HFFc6 (cell line): ENCODE measurements at places on chromosomes 12 and 14. TPM values are rescaled to one million over a fixed set of nuclear protein-coding genes. Genes with fewer than 3 reads are reported as not detected.

DNA sequence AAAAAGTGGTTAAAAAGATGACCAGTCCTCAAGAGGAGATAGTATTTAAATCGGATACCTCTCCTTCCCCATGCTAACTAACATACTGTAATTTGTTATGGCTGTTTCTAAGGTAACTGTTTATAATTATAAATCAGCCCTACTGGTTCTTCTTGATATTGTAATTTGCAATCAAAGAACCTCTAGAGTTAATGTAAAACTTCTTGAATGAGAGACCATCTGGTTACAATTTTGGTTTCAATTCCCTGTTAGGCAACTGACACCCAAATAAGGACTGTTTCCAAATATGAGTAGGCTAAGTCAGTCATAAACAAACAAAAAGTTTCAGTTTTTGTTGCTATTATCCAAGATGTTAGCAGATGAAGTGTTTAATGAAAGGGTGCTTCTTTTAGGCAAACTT, 120.2 kb upstream of the DNM1L start:
- H3K4me3 ChIP-seq, result peak overlapping the region; percentile 56
- peaks cover 32% of the 10 kb centered on the region for H3K4me1 ChIP-seq
- H3K36me3 ChIP-seq, result peaks cover under 1% of the 10 kb centered on the region
- peak overlapping the region; percentile 71 for H3K27ac ChIP-seq
- DNase-seq, result peak; percentile 63

GRCh38 chr14:49615776-49616175, 4.7 kb downstream of the RPL36AL start:
- H3K27ac ChIP-seq, result peak overlapping the region; percentile 77
- no peak overlapping the region for H3K4me3 ChIP-seq
- H3K27me3 ChIP-seq, result peaks cover 8% of the 10 kb centered on the region
- H3K36me3 ChIP-seq, result peaks cover 36% of the 10 kb centered on the region
- peaks cover 40% of the 10 kb centered on the region for H3K4me1 ChIP-seq

ADGRD1 gene
- not detected in 3 replicates for total RNA-seq

RHEBL1 gene
- 0.71 to 0.95 TPM (median 0.76 TPM) in 3 replicates for total RNA-seq

LMO3 gene
- total RNA-seq, result 0.34 and 0.46 TPM in 2 replicates

GRCh38 chr12:92143686-92144630, 1.7 kb downstream of the BTG1 start:
- H3K36me3 ChIP-seq, result peaks cover 45% of the 10 kb centered on the region
- H3K27ac ChIP-seq, result peak overlapping the region; percentile 97
- peaks cover 10% of the 10 kb centered on the region for H3K27me3 ChIP-seq
- H3K4me3 ChIP-seq, result peak overlapping the region; percentile 99
- DNase-seq, result peak; percentile 98
- H3K4me1 ChIP-seq, result peaks cover 56% of the 10 kb centered on the region

PROX2 gene
- total RNA-seq, result not detected in 3 replicates

- peaks cover 12% of the 10 kb centered on the region for H3K27me3 ChIP-seq
- H3K27ac ChIP-seq, result peak overlapping the region; percentile 94
- H3K36me3 ChIP-seq, result no peaks in the 10 kb centered on the region; the same call in 1 of the 2 replicates
- peaks cover 46% of the 10 kb centered on the region for H3K4me1 ChIP-seq
These were observed 4.1 kb downstream of the OR10AD1 start for GRCh38 chr12:48198985-48199384.

PIANP gene
- 3.2 and 6.4 TPM in 2 replicates for total RNA-seq

- peaks cover 7% of the 10 kb centered on the region; the same call in 1 of the 2 replicates for H3K36me3 ChIP-seq
- H3K4me3 ChIP-seq, result no peak overlapping the region
- no peak for DNase-seq
- peaks cover 2% of the 10 kb centered on the region; the same call in 1 of the 2 replicates for H3K27me3 ChIP-seq
- peak overlapping the region; percentile 11 for H3K27ac ChIP-seq
These were observed 129.8 kb upstream of the CPM start for GRCh38 chr12:69062621-69063237.

DNA sequence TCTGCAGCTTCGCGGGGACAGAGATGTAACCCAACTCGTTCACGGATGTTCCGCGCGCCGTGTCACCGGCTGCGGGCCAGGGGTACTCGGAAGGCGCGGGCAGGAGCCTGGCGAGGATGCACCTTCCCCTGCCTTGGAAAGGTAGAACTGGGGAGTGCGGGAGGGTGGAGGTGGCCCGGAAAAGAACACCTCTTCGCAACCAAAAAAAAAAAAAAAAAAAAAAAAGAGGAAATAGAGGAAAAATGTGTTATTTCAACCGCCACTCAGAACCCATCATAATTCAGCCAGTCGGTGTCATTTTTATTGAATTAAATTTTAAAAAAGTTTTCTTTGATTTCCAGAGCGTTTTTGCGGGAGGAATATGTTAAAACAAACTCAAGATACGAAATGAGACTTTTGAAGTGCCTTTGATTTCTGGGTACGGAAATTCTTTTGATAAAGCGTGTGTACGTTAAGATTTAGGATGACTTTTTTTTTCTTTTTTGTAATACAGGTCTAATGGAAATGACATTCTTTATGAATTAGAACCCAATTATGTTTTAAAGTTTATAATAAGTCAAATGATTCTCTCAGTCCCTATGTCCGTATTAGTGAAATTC, 8.9 kb downstream of the CDKN1B start:
- peaks cover 52% of the 10 kb centered on the region for H3K4me1 ChIP-seq
- peak overlapping the region; percentile 91 for H3K4me3 ChIP-seq

DNA sequence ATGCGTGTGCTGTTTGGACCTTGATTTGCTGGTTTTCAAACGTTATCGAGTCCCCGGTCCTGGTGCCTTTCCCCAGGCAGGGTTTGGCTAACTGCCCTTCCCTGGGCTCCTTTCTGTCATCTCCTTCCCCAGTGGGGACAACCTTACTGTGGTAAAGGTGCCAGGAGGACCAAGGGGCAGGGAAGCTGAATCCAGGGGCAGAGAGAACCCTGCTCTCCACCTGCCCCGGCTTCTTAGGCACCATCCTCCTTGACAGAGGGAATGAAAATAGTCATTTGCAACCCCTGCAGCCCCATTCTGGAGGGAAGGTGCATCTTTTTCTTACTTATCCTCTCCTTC, 5.0 kb downstream of the CEBPE start:
- H3K27ac ChIP-seq, result peak overlapping the region; percentile 99
- peaks cover 36% of the 10 kb centered on the region for H3K4me1 ChIP-seq
- H3K36me3 ChIP-seq, result no peaks in the 10 kb centered on the region
- peak overlapping the region; percentile 86; the same call in 1 of the 2 replicates for H3K4me3 ChIP-seq
- peaks cover 2% of the 10 kb centered on the region; the same call in 1 of the 2 replicates for H3K27me3 ChIP-seq

TTLL5 gene
- 22.5 to 26.6 TPM (median 23.5 TPM) in 3 replicates for total RNA-seq

MMP19 gene
- 15.2 to 21.9 TPM (median 15.8 TPM) in 3 replicates for total RNA-seq

KLRG1 gene
- 0.26 to 0.35 TPM in 2 of 3 replicates, not detected in the other for total RNA-seq

HOXC6 gene
- total RNA-seq, result 0.18 to 1.4 TPM (median 1.2 TPM) in 3 replicates

- DNase-seq, result no peak
- H3K4me1 ChIP-seq, result no peaks in the 10 kb centered on the region
- no peaks in the 10 kb centered on the region for H3K27me3 ChIP-seq
- H3K27ac ChIP-seq, result no peak overlapping the region
- H3K36me3 ChIP-seq, result 0 out of 2 replicates have a peak, but pooled peaks cover 4% of the 10 kb centered on the region
These were observed 436.7 kb upstream of the FBXO33 start for GRCh38 chr14:39868949-39869348.

DNA sequence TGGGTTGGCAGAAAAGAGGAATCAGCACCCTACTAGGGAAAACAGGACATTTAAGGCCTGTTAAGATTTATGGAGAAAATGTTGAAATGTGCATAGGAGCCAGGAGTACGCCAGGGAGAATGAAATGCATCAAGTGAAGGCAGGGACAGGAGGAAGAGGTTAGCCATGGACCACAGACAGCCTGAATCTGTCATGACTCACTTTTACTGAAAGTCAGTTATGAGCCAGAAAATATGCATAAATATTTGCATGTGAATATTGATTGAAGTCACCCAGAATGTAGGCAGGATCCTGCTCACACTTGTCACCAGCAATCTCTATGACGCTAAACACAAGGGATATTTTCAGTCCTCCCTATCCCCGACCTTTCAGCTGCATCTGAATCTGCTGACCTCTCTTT, 25.1 kb upstream of the CDK17 start:
- H3K36me3 ChIP-seq, result peaks cover 31% of the 10 kb centered on the region
- peak overlapping the region; percentile 57 for H3K4me3 ChIP-seq
- H3K27ac ChIP-seq, result peak overlapping the region; percentile 100
- H3K4me1 ChIP-seq, result peaks cover 79% of the 10 kb centered on the region
- H3K27me3 ChIP-seq, result peaks cover 2% of the 10 kb centered on the region; the same call in 1 of the 2 replicates

MYO1H gene
- total RNA-seq, result not detected in 3 replicates

SERPINA1 gene
- total RNA-seq, result 0.17 TPM in 1 of 2 replicates, not detected in the other

DNA sequence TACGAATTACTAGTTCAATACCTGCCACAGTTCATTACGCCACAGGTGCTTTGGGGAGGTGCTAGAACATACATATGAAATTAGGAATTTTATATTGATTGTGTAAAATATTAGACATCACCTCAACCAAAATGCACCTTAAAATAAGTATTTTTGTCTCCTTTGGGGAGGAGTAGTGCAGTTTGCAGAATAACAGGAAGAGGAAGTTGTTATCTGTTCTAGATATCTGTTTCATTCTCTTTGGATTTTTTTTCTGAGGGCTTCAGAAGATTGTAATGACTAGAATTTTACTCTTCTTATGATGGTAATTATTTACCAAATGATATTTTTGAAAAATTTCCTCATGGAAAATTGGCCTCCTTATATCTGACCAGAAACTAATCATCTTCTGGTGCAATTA, 9.9 kb upstream of the GYS2 start:
- no peaks in the 10 kb centered on the region; the same call in 1 of the 2 replicates for H3K27me3 ChIP-seq
- no peak overlapping the region for H3K4me3 ChIP-seq
- no peak for DNase-seq

CAPZA3 gene
- total RNA-seq, result not detected in 3 replicates

GRCh38 chr14:92970271-92970670, 47.3 kb downstream of the CHGA start:
- no peaks in the 10 kb centered on the region for H3K36me3 ChIP-seq
- H3K4me1 ChIP-seq, result peaks cover 20% of the 10 kb centered on the region
- no peak for DNase-seq
- H3K4me3 ChIP-seq, result no peak overlapping the region

PLXNC1 gene
- 0.19 to 0.51 TPM (median 0.25 TPM) in 3 replicates for total RNA-seq

DNA sequence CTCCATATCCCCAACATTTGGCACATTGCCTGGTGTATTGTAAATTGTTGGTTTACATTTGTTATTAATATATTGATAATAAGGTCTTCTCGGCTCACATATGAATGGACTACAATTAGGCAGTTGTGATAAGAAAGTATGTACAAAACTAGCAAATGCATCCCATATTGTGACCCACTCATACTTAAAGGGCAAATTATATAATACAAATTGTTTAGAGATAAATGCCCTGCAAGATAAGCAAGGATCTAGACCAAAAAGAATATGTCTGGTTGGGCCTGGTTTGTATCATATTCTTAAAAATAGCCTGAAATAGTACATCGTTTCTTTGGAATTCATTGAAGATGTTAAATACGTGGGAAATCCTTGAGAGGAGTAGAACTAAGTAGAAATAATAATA, 151.3 kb downstream of the CNTN1 start:
- no peak overlapping the region for H3K27ac ChIP-seq
- H3K4me1 ChIP-seq, result no peaks in the 10 kb centered on the region
- H3K27me3 ChIP-seq, result peaks cover 1% of the 10 kb centered on the region; the same call in 1 of the 2 replicates

DNA sequence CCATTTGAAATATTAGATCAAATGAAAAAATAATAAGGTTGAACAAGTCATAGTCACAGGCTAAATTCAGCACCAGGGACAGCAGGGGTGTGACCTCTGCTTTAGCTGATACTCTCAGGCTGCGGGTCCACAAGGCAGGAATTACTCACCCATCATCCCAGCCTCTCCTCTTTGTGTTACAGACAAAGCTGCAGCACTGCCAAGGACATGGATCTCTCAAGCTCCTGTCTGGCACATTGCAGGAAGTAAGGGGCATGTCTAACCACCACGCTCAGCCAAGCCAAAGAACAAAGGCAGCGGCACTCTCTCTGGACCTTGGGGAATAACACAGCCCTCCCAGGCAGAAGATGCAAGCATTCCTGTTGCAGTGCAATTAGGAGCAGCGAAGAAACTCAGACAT, 783.8 kb downstream of the VRK1 start:
- no peak overlapping the region for H3K4me3 ChIP-seq
- no peaks in the 10 kb centered on the region for H3K27me3 ChIP-seq
- no peaks in the 10 kb centered on the region for H3K36me3 ChIP-seq
- H3K4me1 ChIP-seq, result no peaks in the 10 kb centered on the region
- no peak overlapping the region for H3K27ac ChIP-seq
- DNase-seq, result no peak
